ENCODE measurements at places on chromosomes 7 and 10. TPM values are rescaled to one million over a fixed set of nuclear protein-coding genes. Genes with fewer than 3 reads are reported as not detected.

- DNase-seq = peak; percentile 98
These were observed 65.3 kb downstream of the CARD11 start for GRCh38 chr7:2978408-2978807.

- DNase-seq = peak; percentile 56
These were observed 43.5 kb downstream of the TLL2 start for GRCh38 chr10:96470116-96470743.

DNA sequence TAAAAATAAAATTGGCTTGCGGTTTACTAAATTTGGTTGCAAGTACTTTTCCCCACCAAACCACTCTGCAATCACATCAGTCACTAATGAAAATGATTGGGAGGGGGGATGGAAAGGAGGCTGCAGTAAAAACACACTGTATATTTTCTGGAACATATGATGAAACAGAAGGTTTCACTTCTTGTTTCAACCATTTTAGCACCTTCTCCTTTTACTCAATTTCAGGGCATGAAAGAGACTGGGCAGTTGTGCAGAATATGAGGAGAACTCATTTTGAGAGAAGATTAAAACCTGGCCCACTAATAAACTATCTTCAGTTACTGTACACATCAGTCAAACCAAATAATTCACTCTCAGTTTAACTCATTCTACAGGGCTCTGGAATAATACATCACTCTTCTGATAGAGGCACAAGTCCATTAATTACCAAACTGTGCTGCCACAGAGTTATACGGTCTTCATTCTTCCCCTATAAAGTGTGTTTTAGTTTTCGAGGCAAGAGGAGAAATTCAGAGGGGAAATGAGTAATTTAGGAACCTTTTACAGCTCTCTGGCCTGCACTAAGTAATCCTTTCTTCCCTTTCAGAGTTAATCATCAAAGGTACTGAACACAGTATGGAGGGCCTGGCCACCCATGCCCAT, 25.5 kb downstream of the JAZF1 start:
- peak; percentile 28 for DNase-seq

DNA sequence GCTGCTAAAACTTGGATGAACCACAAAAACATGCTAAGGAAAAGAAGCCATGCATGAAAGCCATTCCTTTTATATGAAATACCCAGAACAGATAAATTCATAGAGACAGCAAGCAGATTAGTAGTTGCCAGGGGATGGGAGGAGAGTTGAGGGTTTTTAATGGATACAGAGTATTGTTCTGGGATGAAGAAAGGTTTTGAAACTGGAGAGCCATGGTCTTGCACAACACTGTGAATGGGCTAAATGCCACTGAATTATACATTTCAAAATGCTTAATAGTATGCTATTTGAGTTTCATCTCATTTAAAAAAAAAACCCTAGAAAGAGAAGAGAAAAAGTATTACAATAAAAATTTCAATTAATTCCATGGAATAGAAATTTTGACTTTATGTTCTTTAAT, 154.3 kb downstream of the GNAT3 start:
- DNase-seq = no peak

GRCh38 chr10:28633750-28634149, 43.6 kb upstream of the BAMBI start:
- DNase-seq = no peak

- DNase-seq = no peak
These were observed 66.7 kb downstream of the HHEX start for GRCh38 chr10:92756201-92757065.

- DNase-seq = no peak
These were observed 18.8 kb upstream of the GARS1 start for GRCh38 chr7:30575910-30576309.

DNA sequence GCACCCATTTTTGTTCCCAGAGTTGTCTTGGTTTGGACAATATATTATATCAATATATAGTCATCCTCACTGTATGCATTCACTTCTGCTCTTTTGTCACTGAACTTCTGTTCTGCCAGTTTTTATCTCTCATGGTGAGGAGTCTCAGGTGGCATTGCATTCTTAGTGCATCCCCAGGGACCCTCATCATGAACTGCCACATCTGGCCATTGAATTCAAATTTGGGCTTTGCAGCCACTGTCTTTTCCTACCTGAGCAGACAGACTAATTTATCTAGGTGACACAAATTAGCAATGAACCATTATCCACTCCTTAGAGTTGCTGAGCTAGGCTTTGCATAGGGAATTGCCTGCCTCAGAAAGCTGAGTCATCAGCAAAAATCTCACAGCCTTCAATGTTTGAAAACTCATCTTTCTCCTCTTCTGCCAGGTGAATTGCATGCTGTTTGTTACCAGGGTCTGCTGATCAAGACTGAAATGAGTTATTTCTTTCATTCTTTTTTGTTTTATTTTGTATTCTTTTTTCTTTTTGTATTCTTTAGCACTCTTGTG, 316.8 kb upstream of the MTPN start:
- DNase-seq = no peak

- no peak for DNase-seq
These were observed 24.8 kb upstream of the PPP2R2D start for GRCh38 chr10:131876017-131876416.

DNA sequence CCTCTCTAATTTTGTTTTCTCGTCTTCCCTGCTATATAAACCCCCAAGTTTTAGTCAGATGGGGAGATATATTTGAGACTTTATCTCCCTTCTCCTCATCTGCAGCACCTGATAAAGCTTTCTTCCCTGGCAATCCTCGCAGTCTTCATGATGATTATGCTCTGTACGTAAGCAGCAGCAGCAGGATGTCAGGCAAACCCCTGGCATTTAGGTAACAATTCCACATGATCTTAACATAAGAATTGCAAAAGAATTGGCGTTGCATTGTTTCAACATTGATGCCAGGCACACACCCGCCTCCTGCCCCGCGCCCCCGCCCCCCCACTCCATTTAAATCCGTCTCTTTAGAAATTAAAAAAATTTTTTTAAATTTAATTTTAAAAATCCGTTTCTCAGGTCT, 6.1 kb downstream of the PKD1L1 start:
- no peak for DNase-seq

PCGF5 gene
- 36.9 TPM for total RNA-seq

PRLHR gene
- not detected for total RNA-seq

SPDYE1 gene
- total RNA-seq = not detected

DNA sequence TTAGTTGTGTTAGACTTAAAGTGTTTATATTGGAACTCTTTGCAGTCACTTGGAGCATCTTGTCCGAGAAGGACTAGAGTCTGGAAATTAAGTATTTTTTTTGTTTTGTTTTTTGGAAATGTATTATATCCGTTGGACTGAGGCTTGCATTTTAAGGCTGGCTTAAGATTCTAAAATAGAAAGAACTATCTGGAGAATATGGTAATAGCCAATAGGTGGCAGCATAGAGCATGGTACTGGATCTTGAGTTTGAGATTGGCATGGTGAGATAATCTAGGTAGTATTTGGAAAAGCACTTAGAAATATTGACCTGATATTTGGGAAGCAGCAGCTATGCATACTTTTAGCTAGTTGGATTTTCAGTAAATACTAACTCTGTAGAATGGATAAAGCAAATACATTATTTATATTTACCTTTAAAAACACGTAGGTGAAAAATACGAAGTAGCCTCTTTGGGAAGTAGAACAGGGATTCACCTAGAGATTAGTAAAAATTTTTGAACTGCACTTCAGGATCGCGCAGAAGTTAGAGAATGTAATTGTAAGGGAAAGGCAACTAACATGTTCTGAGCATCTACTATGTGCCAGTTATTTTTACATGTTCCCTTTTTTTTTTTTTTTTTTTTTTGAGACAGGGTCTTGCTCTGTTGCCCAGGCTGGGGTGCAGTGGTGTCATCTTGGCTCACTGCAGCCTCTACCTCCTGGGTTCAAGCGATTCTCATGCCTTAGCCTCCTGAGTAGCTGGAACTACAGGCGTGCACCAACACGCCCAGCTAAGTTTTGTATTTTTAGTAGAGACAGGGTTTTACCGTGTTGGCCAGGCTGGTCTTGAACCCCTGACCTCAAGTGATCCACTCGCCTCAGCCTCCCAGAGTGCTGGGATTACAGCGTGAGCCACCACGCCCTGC, 78.6 kb downstream of the LCOR start:
- DNase-seq = peak; percentile 15

- no peak for DNase-seq
These were observed 31.4 kb upstream of the PITRM1 start for GRCh38 chr10:3203972-3204371.

DNA sequence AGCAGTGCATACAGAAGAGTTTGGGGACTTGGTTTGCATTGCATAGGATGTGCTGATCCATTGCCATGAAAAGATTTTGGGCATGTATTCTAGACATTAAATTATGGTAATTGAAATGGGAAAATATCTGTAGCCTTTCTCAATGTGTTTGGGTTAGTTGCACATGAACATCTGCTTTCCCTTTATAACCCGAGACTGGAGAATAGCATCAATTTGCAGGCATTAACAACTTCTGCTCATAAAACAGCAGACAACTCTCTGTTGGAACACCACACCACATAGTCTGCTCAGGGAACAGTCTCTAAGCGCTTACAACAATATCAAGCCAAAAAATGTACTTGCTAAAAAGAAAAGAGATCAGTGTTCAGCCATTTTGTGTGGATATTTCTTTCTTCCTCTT, 1391.1 kb upstream of the LRRTM3 start:
- no peak for DNase-seq

- DNase-seq = peak; percentile 23
These were observed 1.3 kb downstream of the SNX10 start for GRCh38 chr7:26292768-26293560.

DNA sequence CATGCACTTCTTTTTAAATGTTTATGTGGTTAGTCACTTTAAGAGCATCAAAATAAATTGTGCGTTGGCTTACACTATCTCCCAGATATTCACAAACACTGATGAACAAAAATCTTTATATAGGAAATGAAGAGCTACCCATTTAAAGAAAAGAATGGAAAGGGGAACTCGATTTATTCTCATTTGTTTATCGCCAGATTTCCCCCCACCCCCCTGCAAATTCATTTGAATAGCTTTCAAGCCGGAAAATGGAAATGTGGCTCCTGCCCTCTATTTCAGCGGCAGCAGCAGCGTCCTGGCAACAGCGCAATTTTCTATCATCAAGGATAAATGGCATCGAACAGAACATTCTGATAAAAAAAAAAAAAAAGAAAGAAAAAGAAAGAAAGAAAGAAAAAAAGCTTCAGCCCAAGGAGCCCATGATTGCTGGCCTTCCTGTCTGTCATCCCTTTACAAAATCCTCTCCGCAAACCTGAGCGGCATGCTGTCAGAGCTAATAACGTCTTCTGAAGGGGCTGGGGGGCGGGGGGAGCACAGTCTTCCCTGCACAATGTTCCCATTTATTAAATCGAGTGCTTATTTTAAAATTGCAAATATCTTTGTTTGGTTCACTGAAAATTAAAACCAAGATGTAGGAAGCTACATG, 13.7 kb upstream of the DLX6 start:
- no peak for DNase-seq

GRCh38 chr10:77798940-77799339, 127.6 kb downstream of the DLG5 start:
- DNase-seq = no peak

EVX1 gene
- not detected for total RNA-seq

GRCh38 chr7:130881091-130881798, 147.2 kb upstream of the KLF14 start:
- no peak for DNase-seq

- DNase-seq = peak; percentile 25
These were observed 28.7 kb downstream of the CHST15 start for GRCh38 chr10:124064676-124065075.

DNA sequence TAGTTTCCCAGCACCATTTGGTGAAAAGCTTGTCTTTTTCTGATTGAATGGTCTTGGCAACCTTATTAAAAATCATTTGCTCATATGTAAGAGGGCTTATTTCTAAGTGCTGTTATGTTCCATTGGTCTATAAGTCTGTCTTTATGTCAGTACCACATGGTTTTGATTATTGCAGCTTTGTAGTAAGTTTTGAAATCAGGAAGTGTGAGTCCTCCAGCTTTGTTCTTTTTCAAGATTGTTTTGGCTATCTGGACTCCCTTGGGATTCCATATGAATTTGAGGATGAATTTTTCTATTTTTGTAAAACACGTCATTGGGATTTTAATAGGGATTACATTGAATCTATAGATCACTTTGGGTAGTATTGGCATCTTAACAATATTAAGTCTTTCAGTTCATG, 5.4 kb downstream of the KIF11 start:
- no peak for DNase-seq
